ENCODE measurements at places on chromosomes 11 and 22.

- DNase-seq, result no peak
Measured at GRCh38 chr11:106384429-106384828, 307.0 kb downstream of the AASDHPPT start.

DNA sequence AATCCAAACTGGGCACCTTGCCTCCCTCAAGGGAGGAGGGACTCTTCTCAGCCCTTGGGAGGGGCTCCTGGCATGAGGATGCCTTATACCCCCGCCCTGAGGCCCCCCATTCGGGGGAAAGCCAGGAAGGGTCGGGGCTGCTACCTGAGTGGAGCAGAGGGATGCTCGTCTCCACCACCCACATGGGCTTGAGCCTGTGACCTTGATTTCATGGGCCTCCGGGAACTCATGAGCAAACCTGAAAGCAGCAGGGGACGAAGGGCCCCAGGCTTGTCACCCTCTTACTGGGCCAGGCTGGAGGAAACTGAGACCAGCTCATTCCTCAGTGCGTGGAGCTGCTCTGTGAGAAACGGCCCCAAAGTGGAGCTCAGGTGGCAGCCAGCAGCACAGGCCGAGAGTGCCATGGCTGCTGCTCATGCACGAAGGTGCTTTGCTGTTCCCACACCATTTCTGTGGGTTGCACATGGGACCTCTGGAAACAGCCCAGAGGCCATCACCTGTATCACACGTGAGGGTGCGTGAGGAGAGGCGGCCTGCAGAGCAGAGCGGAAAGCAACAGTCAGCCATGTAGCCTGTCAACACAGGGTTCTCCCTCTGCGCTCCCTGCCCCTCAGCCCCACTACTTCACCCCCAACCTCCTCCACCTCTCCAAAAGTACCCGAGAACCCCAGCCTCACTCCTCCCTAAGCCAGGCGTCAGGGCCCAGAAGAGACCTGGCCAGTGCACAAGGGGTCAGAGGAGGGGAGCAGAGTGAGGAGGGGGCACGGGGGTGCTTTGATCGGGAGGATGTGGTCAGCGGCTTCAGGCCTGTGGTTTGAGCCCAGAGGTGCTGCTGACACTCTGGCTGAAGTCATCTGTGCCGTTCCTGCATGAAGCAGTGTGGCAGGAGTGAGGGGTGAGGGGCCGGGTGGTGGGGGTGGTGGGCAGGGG, 14.1 kb upstream of the IL2RB start:
- DNase-seq, result no peak

DNA sequence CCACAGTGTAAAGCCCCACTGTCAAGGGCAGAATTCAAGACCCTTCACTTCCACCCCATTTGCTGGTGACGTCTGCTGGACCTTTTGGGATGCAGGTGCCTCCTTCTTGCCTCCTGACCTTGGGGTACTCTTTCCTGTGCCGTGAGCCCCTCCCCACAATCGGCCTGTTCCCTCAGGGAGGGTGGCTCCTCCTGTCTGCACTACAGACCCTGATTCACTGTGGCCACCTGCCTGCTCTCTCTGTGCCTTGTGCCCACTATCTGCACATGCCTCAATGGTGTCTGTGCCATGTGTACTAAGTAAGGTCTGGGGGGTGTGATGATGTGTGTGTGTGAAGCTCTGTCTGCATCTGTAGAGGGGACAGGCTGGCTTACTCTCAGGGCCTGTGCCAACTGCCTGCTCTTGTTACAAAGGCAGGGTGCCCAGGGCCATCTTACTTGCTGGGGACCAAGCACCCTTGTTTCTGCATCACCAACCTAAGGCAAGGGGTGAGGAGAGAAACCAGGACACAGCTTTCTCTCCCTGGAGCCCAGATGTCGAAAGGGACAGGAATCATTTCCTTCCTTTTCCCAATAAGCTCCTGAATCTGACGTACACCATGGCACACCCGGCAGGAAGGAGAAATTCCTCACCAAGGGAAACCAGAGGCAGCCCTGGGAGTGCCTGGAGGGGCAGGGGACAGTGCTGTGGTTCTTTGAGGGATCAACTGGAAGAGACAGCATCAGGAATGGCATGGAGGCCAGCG, 3.7 kb downstream of the PPM1F start:
- DNase-seq, result no peak

- peak; percentile 12 for DNase-seq
Measured at GRCh38 chr11:12880327-12880726, 128.8 kb upstream of the RASSF10 start.

DNA sequence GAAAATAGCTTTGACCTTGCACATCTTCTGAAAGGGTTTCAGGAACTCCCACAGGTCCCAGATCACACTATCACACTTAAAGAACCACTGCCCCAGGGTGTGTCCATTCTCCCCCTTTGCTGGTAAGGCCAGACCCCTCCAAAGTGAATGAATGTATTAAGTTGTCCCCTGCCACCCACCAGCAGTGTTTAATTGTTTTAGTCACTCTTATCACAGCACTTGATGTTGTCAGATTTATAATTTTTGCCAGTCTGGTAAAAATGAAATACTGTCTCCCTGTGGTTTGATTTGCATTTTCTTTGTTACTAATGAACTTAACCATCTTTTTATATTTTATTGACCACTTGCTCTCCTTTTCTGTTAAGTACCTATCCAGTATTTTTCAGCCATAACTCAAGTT, 89.6 kb upstream of the RAB1B start:
- no peak for DNase-seq

GRCh38 chr11:94472916-94473799, 20.5 kb downstream of the MRE11 start:
- no peak for DNase-seq

DNA sequence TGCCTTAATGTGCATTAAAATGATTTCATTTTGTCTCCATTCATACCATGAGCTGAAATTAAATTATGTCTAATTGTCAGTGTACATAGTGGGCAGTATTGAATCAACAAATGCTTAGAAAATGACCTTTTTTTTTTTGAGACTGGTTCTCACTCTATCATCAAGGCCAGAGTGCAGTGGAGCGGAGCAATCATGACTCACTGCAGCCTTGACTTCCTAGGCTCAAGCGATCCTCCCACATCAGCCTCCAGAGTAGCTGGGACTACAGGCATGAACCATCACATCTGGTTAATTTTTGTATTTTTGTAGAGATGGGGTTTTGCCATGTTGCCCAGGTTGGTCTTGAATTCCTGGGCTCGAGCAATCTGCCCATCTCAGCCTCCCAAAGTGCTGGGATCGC, 117.0 kb upstream of the BLID start:
- no peak for DNase-seq

Measured in islet precursor cell (in vitro differentiated cells).